Activated effector memory CD4-positive, alpha-beta T cell treated with anti-CD3 and anti-CD28 coated beads, Interleukin-2, amount 50 U/mL, for 16 hours (primary cell): ENCODE measurements at places on chromosomes 5 and 9.

DNA sequence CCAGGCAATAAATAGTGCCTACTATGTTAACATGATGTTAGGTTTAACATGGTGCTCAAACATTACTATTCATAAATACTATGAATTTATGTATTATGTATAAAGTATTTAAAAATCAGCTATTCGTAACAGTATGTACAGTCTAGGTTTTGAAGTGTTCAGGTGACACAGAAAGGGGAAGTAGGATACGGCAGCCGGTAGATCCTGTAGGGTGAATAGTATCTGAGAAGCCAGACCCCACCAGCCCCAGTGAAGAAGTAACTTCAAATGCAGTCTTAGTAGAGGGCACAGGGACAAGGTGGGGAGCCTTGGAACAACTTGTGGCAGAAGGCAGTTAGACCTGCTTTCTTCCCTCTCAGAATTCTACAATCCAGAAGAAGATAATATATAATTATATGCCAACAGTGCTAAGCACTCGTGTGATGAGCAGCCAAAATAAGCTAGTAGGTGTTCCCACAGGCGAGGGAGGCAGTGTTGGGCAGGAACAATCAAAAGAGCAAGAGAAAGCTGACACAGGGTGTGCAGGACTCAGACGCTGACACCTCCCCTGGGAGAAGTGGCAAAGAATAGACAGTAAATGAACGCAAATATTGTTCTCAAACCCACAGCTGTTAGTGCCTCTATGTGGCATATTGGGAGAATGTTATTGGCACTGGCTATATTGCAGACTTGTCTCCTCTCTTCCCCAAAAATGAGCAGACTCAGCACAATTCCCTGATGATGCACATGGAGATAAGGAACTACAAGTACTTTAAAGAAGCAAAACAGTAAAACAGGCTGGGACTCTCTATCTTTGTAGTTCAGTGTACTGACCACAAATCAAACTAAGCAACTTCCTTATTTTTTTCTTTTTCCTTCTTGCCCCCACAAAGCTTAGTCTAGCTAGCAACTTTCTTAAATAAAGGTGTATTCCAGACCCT lies 4.6 kb downstream of the ZNF367 start:
- peak; percentile 69 for DNase-seq

DNA sequence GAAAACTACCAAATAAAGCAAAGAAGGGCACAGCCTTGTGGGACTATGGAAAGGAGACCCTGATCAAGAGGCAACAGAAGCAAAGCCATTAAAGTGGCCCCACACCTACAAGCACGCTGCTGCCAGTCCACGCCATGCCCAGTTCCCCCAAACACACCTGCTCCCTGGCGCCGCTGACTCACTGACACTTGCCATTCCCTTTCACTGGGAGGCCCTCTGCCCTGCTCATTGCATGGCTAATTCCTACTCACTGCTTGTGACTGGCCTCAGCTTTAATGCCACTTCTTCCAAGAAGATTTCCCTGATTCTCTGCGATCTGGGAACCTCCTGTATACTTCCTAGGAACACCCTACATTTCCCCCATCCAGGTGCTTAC lies 71.2 kb upstream of the TAF1L start:
- no peak for DNase-seq

DNA sequence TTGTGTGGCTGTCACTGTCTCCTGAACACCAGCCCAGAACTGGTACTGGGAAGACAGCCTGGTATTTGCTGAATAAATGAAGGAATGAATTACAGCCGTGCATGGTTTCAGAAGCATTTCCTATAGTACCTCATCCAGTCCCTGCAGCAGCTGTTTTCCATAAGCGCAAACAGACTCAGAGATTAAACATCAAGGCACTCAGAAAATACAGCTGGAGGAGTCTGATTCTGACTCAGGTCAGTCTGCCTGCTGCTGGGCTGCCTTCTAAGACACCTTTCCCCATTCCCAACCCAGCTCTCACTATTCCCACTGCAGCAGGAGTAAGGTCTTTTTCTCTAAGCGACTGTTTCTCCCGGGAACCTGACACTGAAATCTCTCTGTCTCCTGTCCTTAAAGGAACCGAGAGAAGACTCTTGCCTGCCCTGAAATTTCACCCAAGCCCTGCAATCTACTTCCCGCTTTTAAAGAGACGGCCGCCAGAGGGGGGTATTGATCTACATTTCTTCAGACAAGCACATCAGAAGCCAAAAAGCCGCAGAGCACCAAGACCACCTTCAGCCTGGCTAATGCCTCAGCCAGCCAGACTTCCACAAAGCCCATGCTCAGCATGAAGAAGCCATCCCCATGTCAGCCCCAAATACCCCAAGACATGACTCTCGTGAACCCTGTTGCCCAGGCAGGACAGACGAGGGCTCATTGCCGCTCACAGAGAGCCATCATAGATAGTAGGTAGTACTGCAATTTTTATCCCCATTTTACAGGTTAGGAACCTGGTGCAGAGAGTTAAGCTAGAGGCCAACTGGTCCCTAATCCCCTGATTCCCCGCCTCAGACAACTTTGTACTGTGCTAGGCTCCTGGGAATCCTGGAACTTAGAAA lies 5.4 kb upstream of the FOXI1 start:
- DNase-seq, result peak; percentile 84

DNA sequence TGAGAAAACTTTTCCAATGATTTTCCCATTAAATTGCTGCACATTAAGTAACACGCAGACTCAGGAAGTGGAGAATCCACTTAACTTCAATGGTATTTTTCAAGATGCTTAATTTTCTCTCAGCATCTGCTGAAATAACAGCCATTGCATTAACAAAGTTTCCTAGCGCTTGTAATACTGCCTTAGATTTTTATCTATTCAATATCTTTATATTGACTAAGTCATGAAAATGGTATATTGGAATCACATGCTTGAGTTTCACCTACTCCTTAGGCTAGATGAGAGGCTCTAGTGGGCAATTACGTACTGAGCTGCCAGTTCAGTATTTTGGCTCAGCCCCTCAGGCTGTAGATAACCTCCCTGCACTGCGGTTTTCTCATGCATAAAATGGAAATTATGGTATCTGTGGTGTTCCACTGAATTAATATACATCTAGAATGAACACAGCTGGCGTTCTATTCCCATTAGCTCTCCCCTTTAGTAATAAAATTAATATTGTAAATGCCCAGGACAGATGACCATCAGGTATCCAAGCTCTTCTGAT lies 112.9 kb downstream of the MTX3 start:
- DNase-seq, result no peak

DNA sequence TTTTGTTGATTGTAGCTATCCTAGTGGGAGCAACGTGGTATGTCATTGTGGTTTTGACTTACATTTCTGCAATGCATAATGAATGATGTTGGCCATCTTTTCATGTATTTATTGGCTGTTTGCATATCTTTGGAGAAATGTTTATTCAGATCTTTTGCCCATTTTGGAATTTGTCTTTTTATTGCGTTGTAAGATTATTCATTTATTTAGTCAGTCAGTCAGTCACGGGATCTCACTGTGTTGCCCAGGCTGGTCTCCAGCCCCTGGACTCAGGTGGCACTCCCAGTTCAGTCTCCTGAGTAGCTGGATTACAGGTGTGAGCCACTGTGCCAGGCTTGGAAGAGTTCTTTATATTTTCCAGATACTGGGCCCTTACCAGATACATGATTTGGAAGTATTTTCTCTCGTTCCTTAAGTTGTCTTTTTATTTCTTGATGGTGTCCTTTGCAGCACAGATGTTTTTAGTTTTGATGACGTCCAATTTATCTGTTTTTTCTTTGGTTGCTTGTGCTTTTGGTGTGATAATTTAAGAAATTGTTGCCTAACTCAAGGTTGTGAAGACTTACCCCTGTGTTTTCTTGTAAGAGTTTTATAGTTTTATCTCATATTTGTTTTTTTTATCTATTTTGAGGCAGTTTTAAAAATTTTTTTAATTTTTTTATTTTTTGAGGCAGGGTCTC lies 67.1 kb downstream of the EHMT1 start:
- DNase-seq, result peak; percentile 22

GRCh38 chr5:76838481-76839261 lies 11.1 kb upstream of the S100Z start:
- no peak for DNase-seq

GRCh38 chr9:120655005-120655622 lies 59.2 kb downstream of the MEGF9 start:
- DNase-seq, result no peak

- no peak for DNase-seq
Measured at GRCh38 chr9:127162046-127162863, 39.8 kb upstream of the ANGPTL2 start.

DNA sequence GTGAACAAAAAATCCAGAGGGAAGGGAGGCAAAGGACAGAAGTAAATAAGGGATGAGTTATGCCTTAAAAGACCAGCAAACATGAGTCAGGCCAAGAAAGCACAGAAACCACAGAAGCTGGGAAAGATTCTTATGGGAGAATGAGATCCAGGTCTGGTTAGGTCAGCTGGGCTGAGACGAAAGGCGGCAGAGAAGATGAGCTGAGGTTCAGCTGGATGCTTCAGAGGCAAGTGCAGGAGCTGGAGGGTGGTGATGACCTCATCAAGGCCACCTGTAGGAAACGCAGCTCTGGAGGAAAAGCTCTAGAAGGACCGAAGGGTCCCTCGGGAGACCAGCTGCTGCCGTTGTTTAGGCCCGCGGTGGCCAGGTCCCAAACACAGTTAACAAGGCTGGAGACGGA lies 152.0 kb downstream of the MYO10 start:
- no peak for DNase-seq

- no peak for DNase-seq
Measured at GRCh38 chr5:32309761-32310160, 3.0 kb downstream of the MTMR12 start.

- no peak for DNase-seq
Measured at GRCh38 chr9:76643399-76644117, 120.7 kb upstream of the PCA3 start.

- no peak for DNase-seq
Measured at GRCh38 chr9:71071633-71072032, 49.8 kb downstream of the TRPM3 start.

DNA sequence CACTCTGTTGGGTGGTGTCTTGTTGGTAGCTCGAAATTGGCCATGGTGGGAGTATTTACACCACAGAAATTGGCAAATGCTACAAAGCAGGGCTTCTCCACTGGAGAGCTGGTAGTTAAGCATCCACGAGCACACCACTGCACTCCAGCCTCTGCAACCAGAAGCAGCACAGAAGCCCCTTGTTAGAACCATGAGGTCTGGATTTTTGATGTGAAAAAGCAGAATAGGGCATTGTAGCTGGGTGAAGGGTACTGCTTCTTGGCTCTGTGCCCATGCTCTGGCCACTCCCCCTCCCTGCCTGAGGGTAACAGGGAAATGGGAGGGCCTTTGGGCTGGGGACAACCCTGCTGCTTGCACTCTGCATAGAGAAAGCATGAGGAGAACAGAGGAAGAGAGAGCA lies 81.2 kb upstream of the UBTD2 start:
- no peak for DNase-seq

DNA sequence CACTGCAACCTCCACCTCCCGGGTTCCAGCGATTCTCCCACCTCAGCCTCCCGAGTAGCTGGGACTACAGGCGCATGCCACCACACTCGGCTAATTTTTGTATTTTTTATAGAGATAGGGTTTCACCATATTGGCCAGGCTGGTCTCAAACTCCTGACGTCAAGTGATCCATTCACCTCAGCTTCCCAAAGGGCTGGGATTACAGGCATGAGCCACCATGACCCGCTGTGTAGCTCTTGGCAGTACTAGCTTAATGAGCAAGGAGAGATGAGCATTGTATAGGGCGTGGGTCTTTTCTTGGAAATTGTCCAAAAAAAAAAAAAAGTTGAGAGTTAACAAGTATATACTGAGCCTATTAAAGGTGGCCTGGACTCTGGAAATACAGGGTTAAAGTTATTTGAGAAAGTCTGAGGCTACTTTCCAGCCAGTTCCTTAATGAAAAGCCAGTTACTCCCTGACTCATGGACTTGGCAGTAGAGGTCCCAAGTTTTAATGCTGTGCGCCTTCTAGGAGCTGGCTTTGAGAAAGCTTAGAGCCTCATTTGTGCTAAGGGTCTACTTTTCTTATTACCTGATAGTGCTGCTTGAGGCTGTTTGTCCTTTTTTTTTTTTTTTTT lies 4.2 kb upstream of the FGF18 start:
- no peak for DNase-seq

- DNase-seq, result no peak
Measured at GRCh38 chr5:15943487-15943886, 236.1 kb downstream of the MARCHF11 start.

DNA sequence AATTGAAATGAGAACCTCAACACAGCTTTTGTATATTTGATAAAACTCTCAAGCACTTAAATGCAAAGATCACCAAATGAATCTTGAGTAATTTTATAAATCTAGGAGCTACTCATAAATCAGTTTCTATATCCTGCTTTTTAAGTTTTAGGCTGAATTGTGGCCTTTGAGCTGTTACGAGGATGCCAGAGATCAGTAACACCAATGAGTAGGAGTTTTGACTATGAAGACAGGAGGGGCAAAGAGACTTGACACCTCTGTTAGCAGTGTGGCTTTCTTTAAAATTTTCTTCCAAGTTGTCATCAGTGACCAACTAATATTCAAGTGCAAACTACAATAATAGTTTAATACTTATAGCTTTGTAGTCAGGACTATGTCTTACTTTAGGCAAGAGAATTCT lies 12.6 kb downstream of the PPIP5K2 start:
- DNase-seq, result no peak

GRCh38 chr5:149544028-149544420 lies 7.2 kb downstream of the CSNK1A1 start:
- DNase-seq, result no peak

- DNase-seq, result no peak
Measured at GRCh38 chr5:107257885-107258520, 412.7 kb downstream of the EFNA5 start.

DNA sequence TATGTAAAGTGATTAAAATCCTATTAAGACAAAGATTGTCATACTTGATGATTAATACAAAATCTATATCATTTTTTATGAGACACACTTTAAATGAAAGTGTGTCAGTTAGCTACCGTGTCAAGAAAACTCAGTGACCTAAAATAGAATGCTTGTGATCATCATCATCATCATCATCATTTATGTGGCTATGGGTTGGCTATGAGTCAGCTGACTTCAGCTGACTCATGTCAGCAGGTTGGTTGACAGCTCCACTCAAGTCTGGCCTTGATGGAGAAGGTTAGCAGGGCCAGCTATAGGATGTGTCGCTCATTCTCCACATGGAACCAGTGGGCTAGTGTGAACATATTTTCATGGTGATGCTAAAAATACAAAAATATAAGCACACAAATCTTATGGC lies 43.8 kb upstream of the ZNF300 start:
- no peak for DNase-seq

DNA sequence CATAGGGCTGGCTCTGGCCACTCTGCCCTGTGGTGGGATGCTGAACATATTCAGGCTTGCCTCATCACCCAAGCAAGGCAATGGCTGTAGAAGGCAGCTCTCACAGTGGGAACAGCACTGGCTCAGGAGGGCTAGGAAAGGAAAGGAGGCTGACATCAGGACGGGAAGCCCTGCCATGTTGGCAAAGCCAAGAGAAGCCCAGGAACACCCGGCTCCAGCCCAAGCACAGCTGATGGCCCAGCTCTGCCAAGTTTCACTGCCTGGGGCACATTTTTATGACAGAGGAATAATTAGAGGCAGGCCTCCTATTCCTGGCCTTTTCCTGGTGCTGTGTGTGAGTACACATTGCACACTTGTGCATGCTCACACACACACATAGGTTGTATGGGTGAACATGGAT lies 163.6 kb upstream of the SMIM23 start:
- DNase-seq, result no peak
